ENCODE measurements at places on chromosomes 12 and 14. TPM values are rescaled to one million over a fixed set of nuclear protein-coding genes. Genes with fewer than 3 reads are reported as not detected.

The PPP1R12A gene
- 100 TPM for total RNA-seq

The YEATS4 gene
- 42.6 TPM for total RNA-seq

DNA sequence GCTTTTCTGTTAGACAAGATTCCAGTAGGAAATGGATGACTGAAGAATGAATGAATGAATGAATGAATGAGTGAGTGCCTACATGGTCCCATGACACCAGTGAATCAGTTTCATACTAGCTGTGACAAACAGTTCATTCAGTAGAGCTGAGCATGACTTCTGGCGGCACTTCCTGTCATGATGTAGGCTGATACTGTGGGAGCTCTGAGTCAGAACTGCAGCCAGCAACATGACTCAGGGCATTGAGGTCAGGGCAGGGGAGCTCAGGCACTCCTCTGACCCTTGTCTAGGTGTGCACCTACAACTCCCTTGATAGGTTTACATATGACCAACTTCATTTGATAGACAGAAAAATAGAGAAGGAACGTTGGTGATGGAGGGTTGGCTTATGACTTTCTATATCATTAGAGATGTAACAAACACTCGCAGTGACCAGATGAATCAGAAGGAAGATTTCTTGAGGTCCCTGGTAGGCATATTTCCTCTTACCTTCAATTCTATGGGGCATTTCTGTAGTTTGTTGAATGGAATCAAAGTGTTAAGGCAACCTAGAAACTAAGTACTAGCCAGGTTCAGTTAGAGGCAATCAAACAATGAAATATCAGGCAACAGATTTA is 139.3 kb upstream of the ARHGAP5 start:
- DNase-seq = peak; percentile 34

DNA sequence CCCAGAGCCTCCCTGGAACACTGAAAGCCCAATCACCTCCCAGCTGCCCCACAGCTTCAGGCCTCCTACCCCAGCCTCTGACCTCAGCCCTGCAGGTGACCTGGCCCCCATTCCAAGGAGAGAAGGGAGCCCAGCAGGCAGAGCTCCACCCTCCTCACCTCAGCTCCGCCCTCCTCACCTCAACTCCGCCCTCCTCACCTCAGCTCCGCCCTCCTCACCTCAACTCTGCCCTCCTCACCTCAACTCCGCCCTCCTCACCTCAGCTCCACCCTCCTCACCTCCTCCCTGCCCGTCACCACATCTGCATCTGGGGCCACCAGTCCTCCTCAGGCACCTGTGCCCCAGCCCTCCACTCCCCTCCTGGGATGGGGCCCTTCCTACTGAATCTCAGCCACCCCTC is 112.2 kb upstream of the SFSWAP start:
- no peak for DNase-seq

DNA sequence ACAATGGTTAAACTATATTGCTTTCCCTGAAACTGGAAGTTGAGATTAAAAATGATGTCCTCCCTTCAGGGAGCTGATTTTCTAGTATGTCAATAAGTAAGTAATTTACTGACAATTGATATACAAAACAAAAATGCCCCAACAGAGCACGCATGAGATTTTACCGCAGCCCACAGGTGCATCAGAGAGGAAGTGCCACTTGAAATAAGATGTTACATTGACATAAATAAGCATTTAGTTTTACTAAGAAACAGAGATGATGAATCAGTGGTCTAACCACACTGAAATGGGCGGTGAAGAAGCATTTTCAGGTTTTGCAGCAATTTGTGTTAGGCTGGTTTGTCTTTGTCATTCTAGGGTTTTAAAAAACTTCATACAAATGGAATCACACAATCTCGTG is 8.8 kb upstream of the CLECL1 start:
- peak; percentile 54 for DNase-seq

DNA sequence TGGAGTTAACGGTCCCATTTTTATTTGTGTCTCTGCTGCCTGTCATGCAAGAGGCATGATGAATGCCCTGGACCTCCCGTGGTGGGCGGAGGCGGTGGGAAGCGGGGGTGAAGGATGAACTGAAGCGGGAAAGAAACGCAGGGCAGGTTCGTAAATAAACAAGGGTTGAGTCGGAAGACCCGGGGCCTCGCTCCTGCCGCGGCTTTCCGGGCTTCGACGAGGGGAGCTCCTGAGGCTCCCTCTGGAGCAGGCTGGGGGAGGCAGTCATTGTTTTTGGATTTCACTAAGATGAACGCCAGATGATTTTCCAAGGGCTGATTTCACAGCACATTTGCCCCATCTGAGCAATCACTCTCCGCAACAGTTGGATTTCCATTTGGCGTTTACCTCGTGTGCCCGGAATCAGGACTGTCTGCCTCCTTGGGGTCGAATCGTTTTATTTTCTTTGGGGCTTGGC is 130.2 kb downstream of the SLC38A6 start:
- no peak for DNase-seq

DNA sequence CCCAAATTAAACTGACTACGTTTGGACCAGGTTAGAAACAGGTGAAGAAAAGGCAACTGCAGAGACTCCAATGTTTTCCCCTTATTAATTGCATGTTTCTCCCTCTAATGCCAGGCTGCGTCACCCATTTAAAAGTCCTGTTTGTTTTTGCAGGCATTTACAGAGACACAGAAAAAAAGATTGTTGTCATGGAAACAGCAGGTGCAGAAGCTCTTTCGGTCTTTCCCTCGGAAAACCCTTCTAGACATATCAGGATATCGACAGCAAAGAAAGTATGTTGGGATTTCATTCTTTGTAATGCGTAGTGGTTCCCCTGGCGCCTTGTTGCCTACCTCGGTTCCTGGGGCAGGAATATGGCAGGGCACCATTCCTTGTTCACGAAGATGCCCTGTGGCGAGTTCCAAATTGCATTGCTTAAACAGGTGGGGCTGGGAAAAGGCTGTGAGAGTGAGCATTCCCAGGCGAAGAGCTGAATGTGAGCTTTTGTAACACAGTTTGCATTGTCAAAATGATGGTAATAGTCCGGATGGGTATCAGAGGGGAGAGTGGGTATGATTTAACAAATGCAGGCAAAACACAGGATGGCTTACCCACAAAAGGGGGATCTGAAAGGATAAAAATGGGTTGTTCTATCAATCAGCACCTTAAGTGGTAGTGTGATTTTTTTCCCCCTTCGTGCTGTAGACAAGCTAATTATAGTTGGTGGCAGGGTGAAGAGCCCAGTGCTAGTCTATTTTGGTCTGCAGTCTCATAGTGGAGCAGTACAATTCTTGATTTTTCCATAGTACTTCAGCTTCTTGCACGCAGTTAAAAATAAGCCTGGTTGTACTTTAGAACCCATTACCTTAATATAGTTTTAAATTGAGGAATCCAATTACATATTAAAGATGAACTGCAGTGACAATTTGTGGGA is 132.4 kb downstream of the GCH1 start:
- no peak for DNase-seq

DNA sequence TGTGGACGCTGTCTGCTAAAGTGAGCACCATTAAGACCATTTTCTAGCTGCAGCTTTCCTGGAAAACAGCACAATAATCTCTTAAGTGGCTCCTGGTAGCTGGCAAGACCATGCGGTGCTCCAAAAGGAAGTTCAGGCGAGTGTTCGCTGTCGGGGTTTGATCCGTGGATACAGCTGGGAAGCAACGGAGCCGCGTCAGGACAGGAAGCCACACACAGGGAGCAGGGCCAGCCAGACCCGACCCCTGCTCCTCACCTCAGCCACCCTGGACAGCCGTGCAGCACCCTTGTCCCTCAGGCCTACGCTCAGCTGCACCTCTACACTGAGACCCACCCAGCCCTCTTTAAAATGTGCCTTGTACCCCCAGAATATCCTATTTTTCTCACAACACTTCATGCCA is 19.4 kb downstream of the ZFYVE21 start:
- DNase-seq = no peak

DNA sequence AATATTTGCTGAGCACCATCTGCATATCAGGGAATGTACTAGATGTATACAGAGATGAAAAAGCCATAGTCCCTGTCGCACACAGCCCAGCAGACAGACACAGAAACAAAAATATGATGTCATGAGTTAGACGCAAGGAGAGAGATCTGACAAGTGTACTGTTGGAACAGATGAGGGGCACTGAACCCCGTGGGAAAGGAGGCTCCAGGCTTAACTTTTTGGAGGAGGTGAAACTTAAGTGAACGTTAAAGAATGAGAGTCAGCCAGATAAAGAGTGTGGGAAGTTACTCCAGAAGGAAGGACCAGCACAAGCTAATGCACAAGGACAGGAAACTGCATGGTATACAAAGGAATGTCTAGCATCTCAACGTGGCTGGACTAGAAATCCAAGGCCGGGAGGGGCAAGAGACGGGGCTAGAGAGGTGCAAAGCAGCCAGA is 2.5 kb upstream of the ACTN1 start:
- no peak for DNase-seq

Measured in activated naive CD8-positive, alpha-beta T cell treated with anti-CD3 and anti-CD28 coated beads, Interleukin-2, amount 10 ng/mL, durations not matched to agents 7 days and 5 days (primary cell).